ENCODE measurements at places on chromosomes 5 and 9. TPM values are rescaled to one million over a fixed set of nuclear protein-coding genes. Genes with fewer than 3 reads are reported as not detected.

Gene FGF1
- 1.5 TPM for polyA plus RNA-seq

Gene SOX30
- 0.24 TPM for polyA plus RNA-seq

Gene DIPK1B
- 29.8 TPM for polyA plus RNA-seq

Gene TMEM174
- polyA plus RNA-seq = not detected

Gene MAMDC4
- 6.7 TPM for polyA plus RNA-seq

Gene SNCAIP
- 22.7 TPM for polyA plus RNA-seq

Gene LCN2
- 1.7 TPM for polyA plus RNA-seq

Gene TLX3
- polyA plus RNA-seq = not detected

Gene PAEP
- 0.27 TPM for polyA plus RNA-seq

Gene SHOC1
- 0.45 TPM for polyA plus RNA-seq
